ENCODE measurements at places on chromosomes 5 and 9.

DNA sequence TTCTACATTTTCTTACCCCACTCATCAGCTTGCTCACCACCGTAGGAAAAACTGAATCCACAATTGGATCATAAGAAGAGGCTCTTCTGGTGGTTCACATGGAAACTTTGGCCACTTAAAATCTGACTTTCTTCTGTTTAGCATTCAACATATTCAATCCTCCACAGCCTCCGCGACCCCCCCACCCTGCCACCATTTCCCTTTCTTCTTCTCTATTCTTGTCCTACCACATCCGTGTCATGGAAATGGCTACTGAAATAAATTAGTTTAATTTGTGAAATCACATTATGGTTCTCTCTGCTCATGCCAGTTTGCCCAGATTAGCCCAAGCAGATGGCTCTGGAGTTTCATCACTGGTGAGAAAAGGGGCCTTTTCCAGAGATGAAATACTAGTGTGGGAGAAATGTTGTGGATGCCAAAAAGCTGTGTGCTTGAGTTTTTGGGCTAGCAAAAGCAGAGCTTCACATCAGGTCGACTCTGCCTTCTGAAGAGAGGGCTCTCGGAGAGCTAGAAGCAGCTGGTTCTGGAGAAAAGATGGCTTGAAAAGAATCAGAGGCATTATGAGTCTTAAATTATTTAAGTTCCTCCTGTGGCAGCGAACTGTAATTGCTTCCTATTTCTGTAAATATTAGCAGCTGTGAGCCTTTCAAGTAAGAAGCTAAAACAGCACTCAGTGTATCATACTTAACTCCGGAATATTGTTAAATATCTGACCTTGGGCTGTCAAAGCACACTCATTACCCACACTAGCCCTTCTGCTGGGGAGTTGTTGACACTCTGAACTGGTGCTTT is 107.1 kb downstream of the MAT2B start:
- no peak for DNase-seq

- DNase-seq: no peak
These were observed 211.6 kb downstream of the DTWD2 start for GRCh38 chr5:118776755-118777154.

DNA sequence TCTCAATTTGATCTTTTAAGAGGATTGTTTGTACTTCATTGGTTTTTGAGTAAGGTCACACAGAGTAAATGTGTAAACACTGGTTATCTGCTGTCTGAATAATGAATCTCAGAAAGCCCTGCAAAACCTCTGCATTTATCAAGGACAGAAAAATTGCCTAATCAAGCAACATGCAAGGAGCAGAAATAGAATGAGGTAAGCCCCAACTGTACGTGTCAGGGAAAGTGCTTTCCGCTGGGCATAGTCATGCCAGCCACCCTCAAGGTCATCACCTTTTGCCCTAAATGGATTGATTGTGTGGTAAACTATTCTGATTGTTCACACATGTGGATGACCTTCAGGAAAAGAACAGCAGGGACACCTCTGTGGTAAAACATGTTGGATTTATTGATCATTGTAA is 376.9 kb upstream of the KCNN2 start:
- DNase-seq: no peak

DNA sequence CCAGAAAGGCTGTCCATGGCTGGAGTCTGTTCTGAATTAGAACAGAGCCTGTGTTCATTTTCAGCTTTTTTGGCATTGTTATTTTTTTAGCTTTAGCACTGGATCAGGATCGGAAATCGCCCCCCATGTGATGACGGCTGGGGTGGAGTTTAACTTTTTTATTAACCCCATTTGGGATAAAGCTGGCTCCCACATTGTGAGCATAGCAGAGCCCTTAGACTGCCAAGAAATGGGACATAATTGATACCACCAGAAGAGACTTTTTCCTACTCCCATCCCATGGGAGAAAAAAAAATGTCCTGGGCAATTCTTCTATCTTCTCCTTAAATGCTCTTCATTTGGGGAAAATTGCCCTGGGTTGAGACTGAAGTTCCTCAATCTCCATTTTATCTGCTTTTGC is 52.4 kb downstream of the SLIT3 start:
- no peak for DNase-seq

GRCh38 chr9:73146111-73146815 is 5.4 kb upstream of the ANXA1 start:
- DNase-seq: no peak

- no peak for DNase-seq
These were observed 580.2 kb downstream of the EBF1 start for GRCh38 chr5:158519433-158520021.

DNA sequence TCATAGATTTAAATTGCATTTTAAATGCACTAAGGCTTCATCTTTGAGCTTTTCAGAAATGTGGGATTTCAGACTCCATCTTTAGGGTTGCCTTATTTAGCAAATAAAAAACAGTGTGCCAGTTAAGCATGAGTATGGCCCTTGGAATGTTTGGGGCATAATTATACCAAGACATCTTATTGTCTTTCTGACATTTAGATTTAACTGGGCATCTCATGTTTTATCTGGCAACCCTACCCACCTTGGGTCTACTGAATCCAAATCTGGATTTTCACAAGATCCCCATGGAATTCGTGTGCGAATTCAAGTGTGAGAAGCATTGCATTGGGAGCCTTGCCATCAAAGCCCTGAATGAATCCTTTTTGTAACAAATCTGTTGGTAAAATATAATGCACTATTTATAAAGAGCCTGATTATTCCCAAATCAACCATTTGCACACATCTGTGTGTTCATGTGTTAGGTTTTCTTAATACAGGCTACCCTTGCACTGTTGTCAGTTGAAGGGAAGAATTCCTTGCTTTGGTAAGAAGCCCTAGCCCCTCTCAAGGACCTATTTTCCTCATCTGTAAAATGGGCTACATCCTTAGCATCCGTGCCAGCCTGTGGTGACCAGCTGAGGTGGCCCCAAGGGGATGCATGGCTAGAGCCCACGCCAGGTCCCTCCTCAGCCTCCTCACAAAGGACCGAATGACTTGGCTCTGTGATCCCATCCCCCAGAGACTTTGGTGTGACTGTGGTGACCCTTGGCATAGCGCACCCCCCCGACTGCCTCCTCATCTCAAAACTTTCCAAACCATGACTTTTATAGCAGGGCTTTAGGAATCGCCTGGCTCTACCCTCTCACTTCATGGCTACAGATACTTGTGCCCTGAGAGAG is 8.1 kb downstream of the GSN start:
- DNase-seq: no peak

DNA sequence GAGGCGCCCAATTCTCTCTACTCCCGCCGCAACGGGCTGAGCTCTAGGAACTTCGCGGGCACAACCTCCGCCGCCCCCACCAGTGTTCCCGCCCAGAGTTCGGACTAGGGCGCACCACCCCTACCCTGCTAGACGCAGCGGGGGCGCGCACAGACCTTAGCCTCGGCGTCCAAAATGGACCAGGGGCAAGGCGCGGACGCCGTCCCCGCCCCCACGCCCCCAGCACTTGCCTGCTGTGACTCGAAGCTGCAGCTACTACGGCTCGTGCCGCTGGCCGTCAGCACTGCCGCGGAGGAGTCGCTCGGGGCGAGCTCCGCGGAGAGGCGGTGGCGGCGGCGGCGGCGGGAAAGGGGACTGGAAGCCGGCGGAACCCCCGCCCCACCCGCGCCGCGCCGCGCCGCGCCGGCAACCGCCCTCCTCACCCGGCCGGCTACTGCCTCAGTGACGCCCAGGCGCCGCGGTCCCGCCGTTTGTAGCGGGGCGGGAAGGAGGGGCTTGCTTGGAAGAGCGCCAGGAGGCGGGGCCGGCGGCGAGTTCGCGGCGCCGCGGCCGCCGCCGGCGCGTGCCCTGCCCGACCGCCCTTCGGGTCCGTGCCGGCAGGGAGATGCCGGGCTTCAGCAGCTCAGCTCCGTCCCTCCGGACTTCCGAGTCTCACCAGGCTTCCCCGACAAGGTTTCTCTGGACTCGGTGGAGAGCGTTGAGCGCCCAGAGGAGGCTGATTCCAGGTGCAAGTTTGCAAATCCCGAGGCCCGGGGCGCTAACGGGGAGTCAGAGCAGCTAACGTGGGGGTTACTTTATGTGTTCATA is 4.5 kb downstream of the ELAVL2 start:
- no peak for DNase-seq

All from CMK (cell line).